ENCODE measurements at places on chromosomes 1 and 21.

- DNase-seq = no peak
These were observed 248.6 kb downstream of the TBX15 start for GRCh38 chr1:118739501-118739900.

DNA sequence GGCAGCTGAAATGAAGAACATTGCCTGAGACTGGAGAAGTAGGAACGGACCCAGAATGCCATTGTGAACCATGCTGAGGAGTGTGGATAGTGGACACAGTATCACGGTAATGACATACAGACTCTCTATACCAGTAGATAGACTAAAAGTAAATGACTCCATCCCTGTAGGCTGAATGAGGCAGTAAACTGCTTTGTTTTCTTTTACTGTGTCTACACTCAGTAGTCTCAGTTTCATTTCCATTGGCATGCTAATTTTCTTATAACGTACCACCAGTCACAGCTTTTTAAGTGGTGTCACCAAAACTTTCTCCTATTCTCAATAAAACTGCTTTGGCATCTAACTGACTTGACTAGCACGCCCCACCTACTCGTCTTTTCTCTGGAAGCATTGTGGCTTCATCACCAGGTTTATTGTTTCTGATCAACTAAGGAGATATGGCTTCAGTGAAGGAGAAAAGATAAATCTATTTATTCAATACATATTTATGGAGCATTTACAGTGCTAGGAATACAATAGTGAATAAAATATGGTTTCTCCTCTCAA lies 8.4 kb upstream of the ZNF697 start:
- no peak for DNase-seq

DNA sequence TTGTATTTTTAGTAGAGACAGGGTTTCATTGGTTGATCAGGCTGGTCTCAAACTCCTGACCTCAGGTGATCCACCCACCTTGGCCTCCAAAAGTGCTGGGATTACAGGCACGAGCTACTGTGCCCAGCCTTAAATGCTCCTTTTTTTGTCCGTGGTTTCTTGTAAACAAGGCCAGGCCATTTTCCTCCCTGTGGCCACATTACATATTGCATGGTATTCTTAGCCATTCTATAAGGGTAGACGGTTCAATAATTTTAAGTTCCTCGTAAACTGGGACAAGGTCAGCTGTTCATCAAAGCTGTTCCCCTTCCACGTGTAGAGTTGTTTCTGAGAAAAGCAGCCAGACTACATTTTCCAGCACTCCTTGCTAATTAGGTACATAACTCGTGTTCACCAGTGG lies 10.3 kb upstream of the LUZP1 start:
- DNase-seq = no peak

DNA sequence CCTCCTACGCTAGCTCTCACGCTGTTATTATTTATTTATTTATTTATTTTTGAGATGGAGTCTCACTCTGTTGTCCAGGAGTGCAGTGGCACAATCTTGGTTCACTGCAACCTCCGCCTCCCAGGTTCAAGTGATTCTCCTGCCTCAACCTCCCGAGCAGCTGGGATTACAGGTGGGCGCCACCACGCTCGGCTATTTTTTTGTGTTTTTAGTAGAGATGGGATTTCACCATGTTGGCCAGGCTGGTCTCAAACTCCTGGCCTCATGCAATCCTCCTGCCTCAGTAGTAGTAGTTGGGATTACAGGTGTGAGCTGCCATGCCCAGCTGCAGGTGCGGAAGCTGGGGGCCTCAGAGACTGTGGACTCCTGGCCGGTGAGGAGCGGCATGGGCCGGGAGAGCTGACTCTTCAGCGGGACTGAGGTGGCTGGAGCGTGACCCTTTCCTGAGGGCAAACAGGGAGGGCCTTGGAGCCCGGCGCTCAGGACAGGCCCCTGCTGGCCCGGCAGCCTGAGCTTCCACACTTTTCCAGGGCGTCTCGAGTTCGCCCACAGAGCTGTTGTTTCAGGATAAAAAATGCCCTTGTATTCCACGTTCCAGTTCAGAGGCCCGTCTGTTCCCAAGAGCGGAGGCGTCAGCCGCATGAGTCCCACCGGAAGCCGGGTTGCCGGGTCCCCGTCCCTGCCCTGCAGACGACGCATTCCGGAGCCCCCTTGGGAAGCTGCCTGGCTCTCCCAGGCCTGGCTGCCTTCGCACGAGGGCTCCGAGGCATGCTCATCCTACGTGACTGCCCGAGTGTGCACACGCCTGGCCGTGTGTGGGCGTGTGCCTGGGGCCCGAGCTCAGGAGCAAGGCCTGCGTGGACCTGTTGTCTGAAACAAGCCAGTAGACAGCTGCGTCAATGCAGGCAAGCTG lies 126.2 kb downstream of the SIK1 start:
- DNase-seq = no peak

GRCh38 chr21:34205811-34206571 lies 132.6 kb downstream of the MRPS6 start:
- DNase-seq = no peak

DNA sequence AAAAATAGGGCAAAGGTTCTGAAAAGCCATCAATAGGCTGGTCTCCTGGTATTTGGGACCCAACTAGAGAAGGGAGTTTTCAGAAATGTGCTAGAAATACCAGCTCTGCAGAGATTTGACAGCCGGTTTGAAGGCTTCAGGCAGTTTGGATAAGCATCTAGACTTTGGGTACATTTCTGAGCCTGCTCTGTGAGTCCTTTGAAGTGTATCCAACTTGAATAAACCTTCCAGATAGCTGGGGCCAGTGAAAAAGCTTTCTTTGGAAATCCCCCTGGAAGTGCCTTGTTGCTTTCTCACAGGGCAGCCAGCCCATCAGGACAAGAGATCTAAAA lies 6.4 kb upstream of the PEF1 start:
- DNase-seq = no peak

GRCh38 chr21:15682977-15683376 lies 46.8 kb upstream of the USP25 start:
- DNase-seq = no peak

DNA sequence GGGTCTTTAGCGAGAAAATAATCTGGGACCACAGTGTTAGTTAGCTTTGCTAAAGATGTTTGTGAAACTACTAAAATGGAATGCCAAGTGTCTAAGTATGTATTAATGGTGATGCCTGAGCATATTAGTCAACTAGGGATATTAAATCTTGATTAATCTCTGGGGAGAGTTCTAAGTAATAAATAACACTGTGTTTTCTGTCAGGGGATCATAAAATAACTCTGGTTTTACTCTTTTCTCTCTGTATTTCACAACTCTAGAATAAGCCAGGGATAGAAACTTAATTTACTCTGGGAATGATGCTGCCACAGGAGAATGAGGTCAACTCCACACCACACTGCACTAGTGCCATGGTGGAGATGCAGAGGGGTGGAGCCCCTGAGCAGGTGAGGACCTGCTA lies 399.2 kb downstream of the PTBP2 start:
- DNase-seq = no peak

- DNase-seq = no peak
These were observed 2.3 kb downstream of the DYRK3 start for GRCh38 chr1:206637605-206638004.

GRCh38 chr1:167964646-167965045 lies 27.8 kb upstream of the MPC2 start:
- DNase-seq = no peak

DNA sequence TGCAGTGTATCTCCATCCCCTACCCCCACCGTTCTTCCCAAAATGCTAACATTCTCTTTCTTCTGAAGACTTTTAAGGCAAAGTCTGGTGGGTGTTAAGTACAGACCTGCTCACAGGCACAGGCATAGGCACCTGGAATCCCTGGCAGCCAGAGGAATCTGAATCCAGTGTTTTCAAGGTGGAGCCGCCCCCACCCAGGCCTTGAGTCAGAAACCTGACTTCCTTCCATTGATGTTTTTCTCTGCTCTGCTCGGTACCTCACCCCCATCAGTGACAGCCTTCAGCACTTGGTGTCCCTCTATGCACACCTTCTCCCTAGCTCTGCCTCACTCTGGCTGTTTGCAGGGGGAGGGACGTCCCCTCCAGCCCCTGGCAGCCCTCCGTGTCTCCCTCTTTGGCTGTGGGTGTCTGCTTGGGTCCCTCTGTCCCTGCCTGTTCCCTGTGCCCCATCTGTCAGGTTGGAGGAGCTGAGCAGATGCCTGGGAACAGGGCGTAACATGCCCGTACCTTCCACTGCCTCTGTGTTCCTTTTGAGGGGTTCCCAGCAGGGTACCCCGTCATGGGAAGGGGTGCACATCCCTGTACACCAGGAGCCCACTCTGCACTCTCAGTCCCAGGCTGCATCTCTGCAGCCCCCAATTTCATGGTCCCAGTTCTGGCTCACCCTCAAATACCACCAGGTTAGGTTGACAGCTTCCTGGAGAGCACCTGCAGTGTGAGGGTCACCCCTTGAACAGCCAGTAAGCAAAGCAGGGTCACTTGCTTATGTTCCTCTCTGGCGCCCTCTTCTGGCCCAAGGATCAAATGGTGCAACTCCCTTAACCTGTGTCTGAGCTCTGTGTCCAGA lies 6.7 kb downstream of the NCDN start:
- DNase-seq = peak; percentile 51

DNA sequence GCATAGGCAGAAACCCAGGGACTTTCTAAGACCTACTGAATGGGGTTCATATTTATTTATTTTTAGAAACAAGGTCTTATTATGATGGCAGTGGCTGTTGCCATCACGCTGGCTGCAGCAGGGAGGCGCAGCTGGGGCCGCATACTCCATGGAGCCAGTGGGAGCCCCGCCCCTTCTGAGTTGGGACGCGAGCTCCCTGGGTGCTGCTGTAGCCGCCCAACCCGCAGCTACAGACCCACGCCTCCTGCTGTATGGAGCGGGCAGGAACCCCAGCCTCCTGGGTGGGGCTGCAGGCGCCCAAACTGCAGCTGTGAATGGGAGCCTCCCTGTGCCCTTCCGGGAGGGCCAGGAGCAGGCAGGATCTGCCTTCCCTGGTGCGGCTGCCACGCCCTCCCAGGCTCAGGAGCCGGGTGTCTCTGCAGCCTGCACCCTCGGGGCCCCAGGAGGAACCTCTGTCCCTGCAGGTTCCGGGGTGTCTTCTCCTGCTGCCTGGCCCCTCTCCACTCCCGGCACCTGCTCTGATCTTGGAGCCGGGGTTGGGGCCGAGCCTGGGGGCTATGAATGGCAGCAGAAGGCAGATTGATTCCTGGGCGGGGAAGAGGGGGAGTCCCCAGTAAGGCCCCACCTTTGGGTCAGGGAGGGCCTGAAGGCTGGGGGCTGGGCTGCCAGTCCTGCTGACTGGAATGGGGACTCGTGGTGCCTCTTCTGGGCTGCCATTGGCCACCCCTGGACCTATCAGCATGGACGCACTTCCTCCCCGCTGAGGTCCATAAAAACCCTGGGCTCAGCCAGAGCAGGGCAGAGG lies 66.5 kb upstream of the LRRN2 start:
- DNase-seq = no peak

- DNase-seq = peak; percentile 85
These were observed at the start of gene MPZL1 for GRCh38 chr1:167721617-167722151. Gene MPZL1, plus strand, starts transcription at chr1:167721982. Its CDS starts 170 bp downstream, at chr1:167722152.

GRCh38 chr1:28037946-28038345 lies 50.5 kb downstream of the EYA3 start:
- DNase-seq = no peak

DNA sequence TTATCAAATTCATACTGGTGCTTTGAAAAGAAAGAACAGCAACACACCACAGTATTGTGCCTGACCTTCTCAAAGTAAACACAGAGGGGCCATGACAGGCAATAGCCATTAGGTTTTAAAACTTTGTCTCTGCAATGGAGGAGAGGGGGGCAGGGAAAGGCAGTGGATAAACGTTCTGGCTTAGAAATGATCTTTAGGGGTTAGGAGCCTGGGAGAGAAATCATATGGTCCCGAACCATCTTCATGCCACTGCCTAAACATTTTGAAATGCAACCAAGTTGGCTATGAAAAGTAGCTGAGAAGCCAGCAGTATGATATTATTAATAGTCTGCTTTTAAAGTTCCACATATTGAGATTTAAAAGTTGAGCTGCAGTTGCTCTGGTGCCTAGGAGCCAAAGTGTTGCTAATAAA lies 39.8 kb downstream of the PLPP3 start:
- DNase-seq = no peak

GRCh38 chr1:42737257-42737656 lies 2.8 kb downstream of the CLDN19 start:
- no peak for DNase-seq

DNA sequence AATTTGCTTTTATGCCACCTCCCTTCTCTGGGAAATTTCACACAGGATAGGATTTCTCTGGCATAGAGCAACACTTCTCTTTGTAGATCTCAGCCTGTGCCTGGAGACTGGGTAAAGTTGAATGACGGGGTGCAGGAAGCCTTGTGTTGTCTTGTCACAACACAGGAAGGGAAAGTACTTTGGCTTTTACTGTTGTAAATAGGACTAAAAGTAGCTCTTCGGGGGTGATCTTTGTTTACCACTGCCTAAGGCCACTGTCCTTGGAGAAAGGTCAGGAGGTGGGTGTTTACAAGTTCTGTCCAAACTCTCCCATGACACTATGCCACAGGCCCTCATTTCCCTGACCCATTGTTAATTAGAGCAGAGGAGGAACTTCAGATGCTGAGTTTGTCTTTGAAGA lies 139.7 kb downstream of the FGGY start:
- DNase-seq = no peak
